ENCODE measurements at places on chromosomes 5 and 9.

DNA sequence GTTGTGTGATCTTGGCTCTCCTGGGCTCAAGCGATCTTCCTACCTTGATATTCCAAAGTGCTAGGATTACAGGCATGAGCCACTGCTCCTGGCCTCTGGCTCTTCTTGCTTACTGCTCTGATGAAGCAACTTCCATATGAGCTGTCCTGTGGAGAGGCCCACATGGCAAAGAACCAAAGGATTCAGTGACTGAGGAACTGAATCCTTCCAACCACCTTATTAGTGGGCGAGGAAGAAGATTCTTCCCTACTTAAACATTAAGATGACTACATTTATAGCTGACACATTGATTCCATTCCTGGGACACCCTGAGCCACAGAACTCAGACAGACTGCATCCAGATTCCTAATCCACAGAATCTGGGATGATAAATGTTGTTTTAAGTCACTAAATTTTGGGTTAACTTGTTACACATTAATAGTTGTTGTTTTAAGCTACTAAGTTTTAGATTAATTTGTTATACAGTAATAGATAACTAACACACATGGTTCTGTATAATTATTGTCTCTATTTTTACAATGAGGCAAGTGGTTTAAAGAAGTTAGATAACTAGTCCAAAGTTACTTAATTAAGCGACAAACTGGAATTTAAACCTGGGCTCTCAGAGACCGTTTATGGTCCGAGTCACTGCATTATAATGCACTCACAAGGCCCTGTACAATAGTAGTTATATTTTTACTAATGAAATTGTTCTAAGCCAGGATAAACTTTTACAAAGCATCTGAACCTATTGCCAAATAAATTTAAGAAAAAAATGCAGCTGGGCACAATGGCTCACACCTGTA lies 16.7 kb upstream of the SLCO4C1 start:
- no peak for DNase-seq

GRCh38 chr5:97095318-97095732 lies 47.1 kb downstream of the LIX1 start:
- no peak for DNase-seq

- no peak for DNase-seq
Observed at GRCh38 chr9:107322643-107323042, 39.6 kb downstream of the RAD23B start.

DNA sequence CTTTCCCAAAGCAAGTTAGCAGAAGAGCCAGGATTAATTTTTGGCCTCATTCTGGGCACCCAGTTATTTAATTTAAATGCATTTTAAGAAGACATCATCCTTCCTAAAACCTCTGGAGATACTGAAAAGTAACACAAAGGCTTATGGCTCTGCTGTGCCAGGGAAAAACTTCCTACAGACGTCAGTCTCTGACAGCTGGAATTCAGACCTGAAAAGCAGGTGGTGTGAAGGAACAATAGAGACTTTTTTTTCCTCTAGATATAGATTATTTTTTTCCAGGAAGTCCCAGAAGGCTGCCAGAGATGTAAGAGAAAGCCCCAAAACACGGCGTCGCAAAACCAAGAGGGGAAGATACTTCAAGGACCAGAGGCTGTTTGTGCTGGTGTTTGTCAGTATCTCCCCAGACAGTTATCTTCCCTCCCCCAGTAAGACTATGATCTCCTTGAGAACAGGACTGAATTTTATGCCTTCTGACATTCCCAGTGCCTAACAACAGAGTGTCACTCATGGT lies 88.7 kb upstream of the RASEF start:
- no peak for DNase-seq

GRCh38 chr9:127918183-127919107 lies 1.6 kb upstream of the ST6GALNAC4 start:
- DNase-seq = no peak

DNA sequence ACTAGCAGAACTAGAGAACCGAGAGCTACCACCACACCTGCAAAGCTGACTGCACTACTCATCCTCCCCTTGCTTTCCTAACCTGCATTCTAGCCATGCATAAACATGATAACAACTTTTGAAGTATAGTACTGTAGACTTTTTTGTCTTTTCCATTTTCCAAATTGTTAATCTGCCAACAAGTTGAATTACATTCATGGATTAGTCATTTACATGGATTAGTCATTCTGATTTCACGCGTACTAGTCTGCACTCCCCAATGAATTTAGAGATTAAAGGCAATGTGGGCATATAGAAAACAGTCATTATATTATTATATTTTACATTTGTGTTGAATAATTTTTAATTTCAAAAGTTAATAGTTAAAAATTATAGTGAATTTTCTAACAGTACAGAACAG lies 81.4 kb downstream of the EDIL3 start:
- DNase-seq = no peak

DNA sequence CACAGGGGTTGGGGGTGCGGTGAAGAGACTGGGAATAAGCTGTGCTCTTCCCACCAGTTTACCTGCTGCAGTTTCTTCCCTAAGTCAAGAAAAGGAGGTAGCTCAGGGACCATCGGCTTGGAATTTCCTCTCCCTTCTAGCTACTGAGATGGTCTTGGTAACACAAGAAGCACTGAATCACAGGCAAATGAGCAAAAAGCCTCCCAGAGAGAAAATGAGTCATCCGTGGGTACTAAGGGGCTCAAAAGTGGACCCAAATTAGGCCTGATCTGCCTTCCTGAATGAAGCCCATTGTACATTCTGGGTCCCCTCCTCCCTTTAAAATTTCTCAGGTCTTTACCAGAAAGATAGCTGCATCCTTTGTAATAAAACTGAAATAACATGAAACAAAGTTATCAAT lies 49.9 kb downstream of the PTPN3 start:
- no peak for DNase-seq

DNA sequence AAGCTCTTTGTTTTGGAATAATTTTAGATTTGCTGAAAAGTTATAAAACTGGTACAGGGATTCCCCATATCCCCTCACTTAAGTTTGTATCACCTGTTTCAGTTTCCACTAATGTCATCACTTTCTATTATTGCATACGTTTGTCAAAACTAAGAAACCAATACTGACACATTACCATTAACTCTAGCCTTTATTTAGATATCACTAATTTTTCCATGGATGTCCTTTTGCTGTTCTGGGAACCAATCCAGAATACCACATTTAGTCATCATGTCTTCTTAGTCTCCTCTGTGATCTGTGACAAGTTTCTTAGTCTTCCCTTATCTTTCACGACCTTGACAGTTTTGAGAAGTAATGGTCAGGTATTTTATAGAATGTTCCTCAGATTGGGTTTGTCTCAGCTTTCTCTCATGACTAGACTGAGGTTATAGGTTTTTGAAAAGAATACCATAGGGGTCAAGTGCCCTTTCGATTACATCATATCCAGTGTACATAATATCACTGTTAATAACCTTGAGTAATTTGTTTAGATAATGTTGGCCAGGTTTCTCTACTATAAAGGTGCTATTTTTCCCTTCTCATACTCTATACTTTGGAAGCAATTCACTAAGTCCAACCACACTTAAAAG lies 51.9 kb upstream of the NMUR2 start:
- DNase-seq = no peak

DNA sequence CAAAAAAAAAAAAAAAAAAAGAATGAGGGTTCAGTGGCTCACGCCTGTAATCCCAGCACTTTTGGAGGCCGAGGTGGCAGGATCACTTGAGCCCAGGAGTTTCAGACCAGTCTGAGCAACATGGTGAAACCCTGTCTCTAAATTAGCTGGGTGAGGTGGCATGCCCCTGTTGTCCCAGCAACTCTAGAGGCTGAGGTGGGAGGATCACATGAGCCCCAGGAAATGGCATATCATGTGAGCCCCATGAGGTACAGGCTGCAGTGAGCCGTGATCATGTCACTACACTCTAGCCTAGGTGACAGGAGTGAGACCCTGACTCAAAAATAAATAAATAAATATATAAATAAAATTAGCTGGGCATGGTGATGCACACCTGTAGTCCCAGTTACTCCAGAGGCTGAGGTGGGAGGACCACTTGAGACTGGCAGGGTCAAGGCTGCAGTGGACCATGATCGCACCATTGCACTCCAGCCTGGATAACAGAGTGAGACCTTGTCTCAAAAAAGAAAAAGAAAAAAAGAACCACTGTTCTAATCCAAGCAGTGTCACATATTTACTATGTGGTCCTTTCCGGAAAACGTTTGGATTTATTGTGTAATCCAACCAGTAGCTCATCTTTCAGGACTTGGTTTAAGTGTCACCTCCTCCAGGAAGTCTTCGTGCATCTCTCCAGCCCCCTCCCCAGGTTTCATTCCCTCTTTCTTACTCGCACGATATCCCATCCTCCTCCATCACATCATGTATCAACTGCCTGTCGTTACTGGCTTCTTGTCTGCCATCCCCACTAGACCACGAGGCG lies 12.3 kb upstream of the SPOUT1 start:
- no peak for DNase-seq

DNA sequence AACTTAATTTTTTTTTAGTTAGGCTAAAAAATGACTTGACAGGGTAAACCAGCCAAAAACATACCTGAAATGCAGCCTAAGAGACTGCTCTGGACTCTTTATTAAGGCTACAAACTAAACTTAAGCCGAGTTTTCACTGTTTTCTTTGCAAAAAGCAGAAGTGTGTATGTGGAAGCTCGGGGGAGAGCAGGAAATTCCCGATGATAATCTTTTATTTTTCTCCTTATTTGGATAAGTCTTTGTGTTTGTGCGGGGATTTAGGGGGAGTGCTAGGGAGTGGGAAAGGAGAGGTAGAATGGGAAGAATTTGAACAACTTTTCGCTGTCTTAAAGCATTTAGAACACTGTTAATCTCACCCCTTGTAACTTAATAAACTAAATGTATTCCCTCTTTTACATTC lies 30.7 kb upstream of the GPR21 start:
- DNase-seq = no peak

DNA sequence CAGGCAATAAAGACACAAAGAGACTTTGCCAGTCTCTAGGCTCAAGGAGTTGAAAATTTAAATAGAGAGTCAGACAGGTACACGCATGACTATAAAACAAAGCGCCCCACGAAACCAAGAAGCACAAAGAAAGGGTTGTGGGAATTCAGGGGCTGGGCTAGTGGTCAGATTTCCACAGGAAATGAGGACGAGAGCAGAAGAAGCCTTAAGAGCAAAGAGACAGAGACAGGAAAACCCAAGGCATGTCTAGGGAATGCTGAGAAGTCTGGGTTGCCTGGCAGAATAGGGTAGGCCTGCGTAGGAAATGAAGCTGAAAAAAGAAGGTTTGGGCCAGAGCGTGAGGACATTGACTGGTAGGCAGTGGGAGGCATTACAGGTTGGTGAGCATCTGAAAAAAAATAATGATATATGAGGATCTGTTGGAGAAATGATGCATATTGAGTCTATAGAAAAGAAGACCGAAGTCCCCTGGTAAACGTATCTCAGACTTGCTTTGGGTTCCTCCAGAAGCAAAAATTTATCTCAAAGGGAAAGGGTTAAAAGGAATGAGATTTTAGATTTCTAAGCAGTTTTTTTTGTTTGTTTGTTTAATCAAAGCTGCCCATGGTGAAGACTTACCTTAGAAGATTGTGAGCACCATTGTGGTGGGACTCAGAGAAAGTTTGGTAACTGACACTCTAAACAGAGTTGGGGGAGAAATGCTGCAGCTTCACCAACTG lies 51.8 kb downstream of the SLC1A3 start:
- DNase-seq = no peak

DNA sequence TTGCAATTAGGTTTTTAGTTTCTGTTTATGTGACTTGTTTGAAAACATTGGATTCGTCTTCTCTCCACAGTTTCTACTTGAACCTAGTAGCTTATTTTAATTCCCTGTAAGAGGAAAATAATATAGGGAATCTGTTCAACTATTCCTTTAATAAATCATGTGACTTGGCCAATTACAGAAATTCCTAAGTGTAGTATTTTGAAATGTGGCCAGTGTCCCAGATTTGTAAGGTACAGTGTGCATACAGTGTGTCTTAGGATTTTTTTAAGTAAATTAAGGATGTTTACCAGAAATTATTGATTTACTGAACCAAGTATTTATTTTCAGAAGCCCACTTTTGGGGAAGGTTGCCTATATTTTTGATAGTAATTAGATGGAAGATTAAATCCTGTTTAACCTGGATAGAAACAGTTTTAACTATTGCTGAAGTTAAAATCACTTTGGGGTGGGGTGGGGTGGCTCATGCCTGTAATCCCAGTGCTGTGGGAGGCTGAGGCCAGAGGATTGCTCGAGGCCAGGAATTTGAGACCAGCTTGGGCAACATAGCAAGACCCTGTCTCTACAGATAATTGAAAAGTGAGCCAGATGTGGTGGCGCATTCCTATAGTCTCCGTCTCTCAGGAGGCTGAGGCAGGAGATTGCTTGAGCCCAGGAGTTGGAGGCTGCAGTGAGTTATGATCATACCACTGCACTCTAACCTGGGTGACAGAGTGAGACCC lies 36.9 kb downstream of the G3BP1 start:
- DNase-seq = no peak

GRCh38 chr9:136642439-136642921 lies 20.2 kb upstream of the EGFL7 start:
- no peak for DNase-seq

GRCh38 chr5:178391480-178391879 lies 158.9 kb upstream of the PHYKPL start:
- no peak for DNase-seq

- DNase-seq = no peak
Observed at GRCh38 chr9:89814340-89815040, 209.7 kb downstream of the GADD45G start.

GRCh38 chr9:96115836-96116235 lies 186.1 kb downstream of the HSD17B3 start:
- no peak for DNase-seq

GRCh38 chr9:80926611-80927010 lies 762.7 kb downstream of the TLE1 start:
- no peak for DNase-seq

DNA sequence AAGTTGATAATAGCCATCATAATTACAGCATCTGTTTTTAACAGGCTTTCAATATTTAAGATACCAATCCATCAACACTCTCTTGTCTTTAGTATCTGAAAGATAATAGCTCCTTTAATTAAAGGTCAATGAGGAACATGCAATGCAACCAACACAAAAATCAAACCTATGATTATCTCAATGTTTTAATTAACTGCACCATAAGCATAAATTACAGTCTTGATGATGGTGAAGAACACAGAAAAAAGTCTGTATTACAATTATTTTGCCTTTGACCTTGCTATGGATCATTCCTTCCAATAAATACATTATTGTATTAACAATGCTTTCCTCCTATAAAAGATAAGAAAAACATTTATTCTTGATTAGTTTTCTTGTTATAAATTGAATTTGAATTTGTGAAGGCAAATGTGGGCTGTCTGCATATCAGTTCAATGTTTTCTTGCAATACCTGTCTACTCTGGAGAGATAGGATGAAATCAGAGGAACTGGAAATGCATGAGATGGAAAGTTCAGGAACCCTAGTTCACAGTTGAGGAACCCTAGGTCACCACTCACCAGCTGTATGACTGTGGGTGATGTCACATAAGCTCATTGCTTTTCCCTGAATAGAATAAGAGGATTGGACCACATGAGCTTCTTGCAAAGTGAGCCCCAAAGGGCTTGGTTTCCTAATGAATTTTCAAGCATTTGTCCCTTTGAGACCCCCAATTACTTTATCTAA lies 58.5 kb upstream of the ANXA1 start:
- no peak for DNase-seq

GRCh38 chr5:84354101-84354500 lies 30.6 kb downstream of the EDIL3 start:
- no peak for DNase-seq

All from activated gamma-delta T cell treated with Interleukin-2 at 50 U/mL for 16 hours (primary cell).